ENCODE measurements at places on chromosomes 6 and 20.

- DNase-seq = no peak
These were observed 40.0 kb downstream of the PLG start for GRCh38 chr6:160742090-160742489.

DNA sequence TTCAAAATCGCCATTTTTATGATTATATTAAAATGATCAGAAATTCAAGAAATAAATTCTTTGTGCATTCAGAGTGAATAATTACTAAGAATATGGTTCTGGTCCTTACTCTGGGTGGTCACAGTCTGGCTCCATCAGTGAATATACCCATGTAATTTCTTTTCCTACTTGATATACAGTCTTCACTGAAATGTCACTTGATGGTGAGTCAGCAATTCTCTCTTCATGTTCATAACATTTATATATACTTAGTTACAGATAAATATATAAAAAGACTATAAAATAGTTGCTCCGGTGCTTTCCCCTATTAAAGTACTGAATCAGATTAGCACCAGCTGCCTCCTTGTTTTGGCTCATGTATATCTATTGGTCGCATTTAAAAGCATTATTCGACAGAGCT is 56.4 kb upstream of the MTRF1L start:
- no peak for DNase-seq

DNA sequence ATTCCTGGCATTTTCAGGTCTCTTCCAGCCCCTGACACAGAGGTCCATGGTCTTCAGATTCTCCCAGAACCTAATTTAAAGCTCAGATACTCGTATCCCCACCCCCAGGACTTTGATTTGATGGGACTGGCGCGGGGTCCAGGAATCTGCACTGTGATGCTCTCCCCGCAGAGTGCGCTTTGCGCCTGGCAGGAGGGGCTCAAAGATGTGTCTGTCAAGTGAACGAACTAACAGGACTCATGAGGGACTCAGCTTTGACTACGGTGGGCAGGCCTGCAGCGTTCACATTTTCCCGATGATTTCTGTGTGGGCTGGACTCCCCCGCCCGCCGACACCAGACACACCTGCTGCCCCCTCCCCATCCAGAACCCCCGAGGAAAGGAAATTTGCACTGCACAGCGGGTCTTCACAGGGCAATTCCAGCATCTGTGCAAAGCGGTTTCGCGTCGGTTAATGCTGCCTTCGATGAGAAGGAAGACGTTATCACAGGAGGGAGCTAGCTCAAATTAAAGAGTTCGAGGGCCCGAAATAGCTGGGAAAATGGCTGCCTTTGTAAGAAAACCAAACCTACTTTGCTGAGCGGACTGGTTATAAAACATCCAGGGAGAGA is 90.2 kb downstream of the ZDHHC14 start:
- DNase-seq = no peak

- DNase-seq = no peak
These were observed 100.5 kb upstream of the FOXC1 start for GRCh38 chr6:1509241-1509640.

GRCh38 chr6:130931683-130932082 is 104.5 kb downstream of the SMLR1 start:
- no peak for DNase-seq

DNA sequence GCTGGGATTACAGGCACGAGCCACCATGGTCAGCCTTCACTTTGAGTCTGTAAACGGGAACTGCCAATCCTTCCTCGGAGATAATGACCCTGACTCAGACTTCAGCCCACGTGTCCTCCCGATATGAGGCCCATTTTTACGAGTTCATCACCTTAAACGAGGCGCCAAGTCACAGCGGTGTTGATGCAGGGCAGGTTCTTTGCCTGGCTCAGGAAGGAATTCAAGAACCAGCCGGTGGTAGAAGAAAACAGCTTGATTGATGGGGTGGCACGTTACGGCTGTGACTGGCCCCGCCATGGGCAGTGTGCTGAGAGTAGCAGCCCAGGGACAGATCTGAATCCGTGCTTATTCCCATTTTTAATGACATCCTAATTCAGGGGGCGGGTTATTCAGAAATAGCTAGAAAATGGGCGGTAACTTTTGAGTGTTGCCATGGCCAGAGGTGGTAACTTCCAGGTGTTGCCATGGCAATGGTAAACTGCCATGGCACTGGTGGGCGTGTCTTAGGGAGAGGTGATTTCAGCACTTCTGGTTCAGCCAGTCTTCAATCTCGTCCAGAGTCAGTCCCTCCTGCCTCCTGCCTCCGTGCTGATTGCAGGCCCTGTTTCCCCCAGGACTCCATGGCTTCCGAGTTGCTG is 9.1 kb upstream of the MAP1LC3A start:
- no peak for DNase-seq

DNA sequence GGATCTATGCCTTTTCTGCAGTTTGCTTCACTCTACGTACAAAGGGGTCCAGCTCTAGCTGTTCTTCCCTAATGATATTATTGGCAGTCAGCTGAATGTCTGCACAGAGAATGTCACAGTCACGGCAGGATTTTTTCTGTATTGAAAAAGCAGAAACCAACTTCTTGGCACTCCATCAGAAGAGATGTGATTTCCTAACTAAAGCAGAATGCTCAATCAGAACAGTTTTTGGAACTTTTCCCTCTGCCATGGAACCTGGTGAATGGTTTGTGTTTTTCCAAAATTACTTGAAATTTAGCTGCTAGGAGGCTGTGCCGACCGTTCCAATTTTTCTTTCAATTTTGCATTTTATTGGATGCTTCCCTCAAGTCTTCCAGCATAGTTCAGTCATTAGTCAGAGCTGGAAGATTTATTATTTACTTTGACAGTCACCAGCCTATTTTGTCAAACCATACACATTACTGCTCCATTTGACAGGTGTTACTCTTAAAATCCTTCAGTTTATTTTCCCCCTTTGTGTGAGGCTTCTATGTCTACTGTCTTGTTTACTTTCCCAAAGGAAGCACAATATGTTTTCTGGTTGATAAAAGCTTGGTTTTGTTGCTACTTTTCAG is 259.6 kb upstream of the EPHA7 start:
- no peak for DNase-seq

GRCh38 chr20:58843128-58843556 is 7.6 kb downstream of the GNAS-AS1 start:
- DNase-seq = no peak

GRCh38 chr6:10794239-10794638 is 44.1 kb downstream of the MAK start:
- DNase-seq = no peak

- no peak for DNase-seq
These were observed 138.3 kb upstream of the CDYL start for GRCh38 chr6:4637691-4638433.

DNA sequence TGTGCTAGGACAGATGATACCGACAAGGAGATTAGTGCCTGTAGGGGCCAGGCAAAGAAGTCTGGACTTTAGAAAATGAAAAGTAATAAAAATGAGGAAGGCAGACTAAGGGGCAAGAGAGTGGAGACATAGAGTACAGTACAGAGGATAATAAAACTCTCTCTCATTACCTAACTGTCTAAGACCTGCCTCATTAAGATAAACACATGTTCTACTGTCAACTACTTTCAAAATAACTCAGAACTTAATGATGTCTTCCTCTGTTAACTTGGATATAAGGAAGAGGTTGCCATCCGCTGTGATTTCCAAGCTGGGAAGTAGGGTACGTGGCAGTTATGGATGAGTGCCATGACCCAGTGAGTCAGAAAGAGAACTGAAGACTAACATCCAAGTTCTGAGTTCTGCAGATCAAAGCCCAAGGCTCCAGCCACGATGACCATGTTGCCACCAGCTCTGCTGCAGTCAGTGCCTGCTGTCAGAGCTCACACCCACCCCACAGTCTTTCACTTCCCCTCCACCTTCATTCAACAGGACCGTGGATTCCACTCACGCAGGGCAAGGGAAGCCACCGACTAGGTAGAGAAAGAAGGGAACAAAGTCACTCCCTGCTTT is 81.8 kb downstream of the KIF16B start:
- no peak for DNase-seq

GRCh38 chr6:423055-423798 is 31.7 kb downstream of the IRF4 start:
- no peak for DNase-seq

DNA sequence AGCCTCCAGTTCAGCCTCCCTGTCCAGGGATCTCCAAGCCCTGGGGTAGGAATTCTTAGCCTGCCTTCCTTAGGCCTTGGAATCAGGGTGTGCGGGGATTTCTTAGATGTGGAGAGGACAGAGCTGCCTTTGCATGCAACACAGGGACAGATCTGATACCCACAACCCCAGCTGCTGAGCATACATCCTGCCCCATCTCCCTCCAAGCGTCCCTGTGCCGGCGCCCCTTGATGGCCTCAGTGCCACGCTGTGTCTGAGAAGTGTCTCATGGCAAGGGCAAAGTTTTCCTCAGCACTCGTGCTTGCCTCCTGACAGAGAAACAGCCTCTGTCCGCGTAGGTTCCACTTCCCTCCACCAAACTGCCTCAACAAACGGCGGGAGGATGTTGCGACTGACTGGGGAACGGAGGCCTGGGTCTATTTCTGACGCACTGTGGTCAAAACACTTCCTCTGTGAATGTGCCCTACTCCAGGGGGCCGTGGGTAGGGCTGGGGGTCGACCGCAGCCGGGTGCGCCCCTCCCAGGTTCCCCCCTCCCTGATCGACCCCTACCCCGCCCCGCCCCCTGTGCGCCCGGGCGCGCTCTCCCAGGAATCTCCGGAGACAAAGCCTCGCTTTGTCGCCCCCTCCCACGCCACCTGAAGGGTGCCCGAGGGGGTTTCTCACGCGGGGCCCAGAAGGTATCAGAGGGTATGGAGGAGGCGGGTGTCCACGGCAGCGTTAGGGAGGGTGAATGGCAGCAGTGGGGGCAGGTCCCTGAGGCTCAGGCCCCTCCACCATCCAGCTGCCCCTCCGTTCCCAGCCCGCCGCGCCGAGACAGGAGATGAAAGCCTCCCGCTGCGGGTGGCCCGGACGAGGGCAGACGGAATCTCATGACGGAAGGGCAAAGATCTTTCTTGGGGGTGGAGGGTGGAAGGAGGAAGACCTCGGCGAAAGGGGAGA is 806 bp downstream of the MICAL1 start:
- DNase-seq = no peak

- no peak for DNase-seq
These were observed 8.5 kb downstream of the TRAM2 start for GRCh38 chr6:52568320-52568719.

GRCh38 chr6:70527071-70527737 is 39.5 kb upstream of the SDHAF4 start:
- no peak for DNase-seq

DNA sequence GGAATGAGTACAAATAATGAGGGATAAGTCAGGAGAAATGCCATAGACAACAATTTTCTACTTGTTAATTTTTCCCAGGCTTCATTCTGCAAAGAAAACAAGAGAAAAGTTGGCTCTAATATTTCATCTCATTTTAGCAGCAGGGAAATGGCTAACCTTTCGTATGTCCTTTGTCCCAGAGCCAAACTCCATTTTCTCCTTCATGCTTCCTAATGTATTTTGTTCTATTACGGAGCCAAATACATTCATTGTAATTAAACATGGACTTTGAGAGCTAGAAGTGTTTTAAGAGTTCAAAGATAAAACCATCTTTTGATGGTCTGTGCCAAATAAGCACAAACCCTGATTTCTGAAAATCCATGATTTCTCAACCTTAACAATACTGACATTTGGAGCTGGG is 136.9 kb downstream of the PTCHD4 start:
- DNase-seq = no peak

DNA sequence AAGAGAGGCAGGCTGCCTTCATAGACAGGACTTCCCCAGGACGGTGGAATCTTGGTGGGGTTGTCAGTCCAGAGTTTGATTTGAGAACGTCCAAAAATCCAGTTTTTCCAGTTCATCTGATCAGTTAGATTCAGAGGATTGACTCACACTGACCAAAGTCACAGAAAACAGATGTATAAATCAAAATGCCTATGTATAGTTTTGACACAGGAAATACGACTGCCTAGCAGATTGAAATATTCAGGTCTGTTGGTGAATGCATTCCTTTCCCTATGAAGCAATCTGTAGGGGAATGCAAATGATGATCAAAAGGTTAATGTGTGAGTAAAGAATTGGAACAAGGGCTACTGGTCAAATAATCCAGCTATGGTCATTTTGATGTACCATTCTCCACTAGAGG is 29.7 kb upstream of the GFOD1 start:
- no peak for DNase-seq

DNA sequence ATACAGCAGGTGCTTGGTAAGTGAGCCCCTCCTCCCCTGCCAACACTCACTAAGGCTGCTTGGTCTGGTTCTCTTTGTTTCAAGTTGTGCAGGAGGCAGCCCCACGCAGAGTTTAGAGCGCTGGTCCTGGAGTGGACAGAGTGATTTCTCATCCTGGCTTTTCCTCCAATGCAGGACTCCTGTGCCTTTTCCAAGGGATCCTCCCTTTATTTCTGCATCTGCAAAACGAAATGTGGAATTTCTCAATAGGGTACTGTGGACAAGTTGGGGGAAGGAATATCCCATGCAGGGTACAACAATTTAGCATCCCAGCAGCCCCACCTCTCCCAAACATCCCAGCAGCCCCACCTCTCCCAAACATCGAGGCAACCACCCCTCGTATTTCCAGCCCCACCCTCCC is 30.6 kb upstream of the CCDC167 start:
- DNase-seq = no peak

GRCh38 chr6:135951169-135951568 is 99.7 kb downstream of the PDE7B start:
- no peak for DNase-seq

GRCh38 chr6:167119670-167120582 is 3.0 kb upstream of the CCR6 start:
- DNase-seq = no peak

GRCh38 chr6:159094444-159095252 is 49.9 kb upstream of the TAGAP start:
- DNase-seq = no peak

DNA sequence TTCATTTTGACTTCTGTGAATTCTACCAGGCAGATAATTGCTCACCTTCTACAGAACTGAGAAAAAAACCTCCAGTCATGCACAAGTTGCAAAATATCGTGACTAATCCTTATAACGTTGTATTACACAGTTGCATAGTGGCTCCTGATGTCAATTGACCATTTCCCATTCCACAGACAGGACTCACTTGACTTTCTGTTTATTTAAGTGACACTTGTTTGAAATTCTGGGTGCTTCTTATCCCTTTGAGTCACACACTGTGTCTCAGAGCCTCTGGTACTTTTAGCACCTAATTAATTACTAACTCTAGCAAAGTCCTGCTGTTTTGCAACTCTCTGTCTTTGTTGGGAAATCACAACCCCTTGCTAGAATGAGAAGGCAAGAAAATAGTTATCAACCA is 16.2 kb upstream of the RSPO3 start:
- no peak for DNase-seq

GRCh38 chr6:4762294-4762693 is 13.9 kb upstream of the CDYL start:
- no peak for DNase-seq

GRCh38 chr6:61935242-61935846 is 350.7 kb downstream of the KHDRBS2 start:
- no peak for DNase-seq

DNA sequence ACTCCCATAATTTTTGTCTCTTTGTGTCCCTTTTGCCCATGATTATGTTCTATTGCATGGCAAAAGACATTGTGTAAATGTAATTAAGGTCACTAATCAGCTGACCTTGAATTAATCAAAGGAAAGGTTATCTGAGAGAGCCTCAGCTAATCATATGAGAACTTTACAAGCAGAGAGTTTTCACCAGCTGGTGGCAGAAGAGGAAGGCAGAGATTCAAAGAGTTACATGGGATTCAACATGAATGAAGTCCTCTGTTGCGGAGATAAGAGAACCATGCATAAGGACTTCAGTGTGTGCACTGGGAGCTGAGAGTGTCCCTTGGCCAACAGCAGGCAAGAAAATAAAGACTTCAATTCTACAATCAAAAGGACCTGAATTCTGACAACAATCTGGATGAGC is 494.1 kb upstream of the ARID1B start:
- DNase-seq = no peak
